ENCODE measurements at places on chromosomes 1 and 21.

- no peak for DNase-seq
Observed at GRCh38 chr1:15849775-15850324, 2.3 kb downstream of the SPEN start.

DNA sequence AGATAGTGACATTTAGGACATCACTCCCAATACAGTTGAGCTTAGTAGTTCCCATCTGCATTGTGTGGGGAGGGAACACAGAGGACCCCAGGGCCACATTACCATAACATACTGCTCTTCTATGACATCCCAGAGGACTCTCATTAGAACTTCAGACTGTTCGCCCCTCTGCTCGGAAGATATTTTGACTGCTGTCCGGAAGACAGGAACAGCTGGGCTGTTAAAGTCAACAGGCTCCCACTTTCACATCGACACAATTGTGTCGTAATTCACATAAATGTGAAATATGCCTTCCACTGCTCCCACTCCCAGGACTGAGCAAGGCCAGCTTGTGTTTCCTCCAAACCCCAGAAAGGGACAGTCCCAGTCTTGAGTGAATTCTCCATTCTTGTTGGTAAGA lies 158.4 kb downstream of the SEC16B start:
- DNase-seq: no peak

DNA sequence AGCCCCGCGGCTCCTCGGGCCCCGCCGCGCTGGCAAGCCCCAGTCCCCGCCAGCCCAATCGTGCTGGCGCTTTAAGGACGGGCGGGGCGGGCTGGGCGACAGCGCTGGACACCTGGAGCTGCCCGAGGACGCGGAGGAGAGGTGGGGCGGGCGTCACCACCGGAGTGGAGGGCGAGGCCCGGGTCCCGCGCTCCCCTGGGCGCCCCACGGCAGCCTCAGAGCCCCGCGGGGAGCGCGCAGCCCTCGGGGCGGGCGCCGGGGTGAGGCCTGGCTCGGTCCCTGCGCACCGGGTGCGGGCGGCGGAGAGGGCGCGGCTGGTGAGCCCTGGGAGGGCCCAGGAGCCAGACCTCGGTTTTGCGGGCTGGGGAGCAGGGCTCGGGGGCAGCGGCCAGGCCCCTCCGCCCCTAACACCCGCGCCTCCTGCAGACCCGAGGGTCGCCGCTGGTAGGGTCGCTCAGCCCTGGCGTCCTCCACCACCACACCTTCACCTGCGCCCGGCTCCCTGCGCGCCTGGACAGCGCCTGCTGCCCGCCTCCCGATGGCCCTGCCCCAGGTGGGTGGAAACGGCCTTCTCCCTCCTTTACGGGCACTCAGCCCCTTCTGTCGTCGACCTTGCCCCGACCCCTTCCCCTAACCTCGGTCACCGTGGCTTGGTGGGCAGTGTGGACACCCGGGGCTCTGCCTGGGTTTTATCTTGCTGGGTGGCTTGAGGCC lies at the start of gene TMEM61:
Gene TMEM61 (plus strand): TSS at position 101 of the 714 bp plus-strand sequence. CDS start 438 bp downstream, at position 539.
- peak; percentile 8 for DNase-seq

GRCh38 chr1:31857863-31858262 lies 42.0 kb upstream of the SPOCD1 start:
- DNase-seq: no peak

DNA sequence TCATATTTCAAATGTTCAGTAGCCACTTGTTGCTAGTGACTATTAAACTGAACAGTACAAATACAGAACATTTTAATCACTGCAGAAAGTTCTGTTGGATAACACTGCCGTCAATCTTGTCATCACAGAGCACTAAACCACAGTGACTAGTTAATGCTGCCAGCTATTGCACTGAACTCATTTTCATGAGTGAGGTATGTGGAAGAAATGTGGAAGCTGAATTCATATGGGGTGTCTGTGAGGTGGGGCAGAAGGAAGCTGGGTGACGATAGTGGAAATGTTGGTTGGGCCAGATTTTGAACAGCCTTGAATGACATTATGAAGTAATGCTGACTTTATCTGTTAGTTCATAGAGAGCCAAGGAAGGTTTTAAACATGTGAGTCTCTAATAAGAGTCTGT lies 49.6 kb downstream of the OSBPL9 start:
- no peak for DNase-seq

DNA sequence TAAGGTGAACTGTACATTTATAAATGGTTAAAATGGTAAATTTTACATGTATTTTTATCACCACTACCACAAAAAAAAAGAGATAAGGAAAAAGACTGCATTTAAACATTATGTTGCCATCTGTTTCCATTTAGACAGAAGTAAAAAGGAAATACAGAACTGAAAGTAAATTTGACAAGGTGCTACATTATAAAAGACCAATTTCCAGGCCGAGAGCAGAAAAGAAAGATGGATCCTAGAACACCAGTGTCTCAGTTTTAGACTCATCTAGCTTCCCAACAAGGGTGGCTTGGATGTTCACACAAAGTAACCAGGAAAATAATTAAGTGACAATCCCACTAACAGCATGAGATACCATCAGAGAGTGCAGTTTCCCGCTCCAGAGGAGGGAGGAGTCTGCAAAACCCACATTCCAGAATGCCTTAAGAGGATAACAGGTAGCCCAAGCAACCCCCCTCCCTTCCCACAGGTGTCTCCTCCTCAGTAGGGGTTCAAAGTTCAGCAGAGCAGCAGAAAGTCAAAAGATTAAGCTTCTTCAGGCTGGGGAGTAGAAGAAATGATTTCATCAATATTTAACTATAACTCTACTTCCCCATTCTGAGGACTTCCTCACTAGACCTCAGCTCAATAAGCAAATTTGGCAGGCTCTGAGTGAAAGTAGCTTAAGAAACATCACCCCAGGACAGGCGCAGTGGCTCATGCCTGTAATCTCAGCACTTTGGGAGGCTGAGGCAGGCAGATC lies 11.8 kb downstream of the TPM3 start:
- DNase-seq: peak; percentile 52

GRCh38 chr1:26706315-26706714 lies 10.5 kb downstream of the ARID1A start:
- no peak for DNase-seq

DNA sequence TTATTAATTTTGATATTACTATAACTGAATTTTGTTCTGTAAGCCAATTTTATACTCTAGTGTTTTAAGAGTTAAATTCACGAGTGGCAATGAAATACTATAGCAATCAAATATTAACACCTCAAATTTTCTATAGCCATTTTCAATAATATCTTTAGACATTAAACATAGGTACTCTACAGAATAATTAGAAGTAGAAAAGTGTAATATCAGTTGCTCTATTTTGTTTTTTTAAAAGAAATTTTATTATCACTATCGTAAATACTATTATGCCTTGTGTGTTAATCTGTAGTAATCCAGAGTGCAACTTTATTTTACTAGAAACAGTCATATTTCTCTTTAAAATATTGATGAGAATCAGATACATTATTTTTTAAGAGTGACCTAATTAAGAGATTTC lies 691.2 kb downstream of the USP25 start:
- DNase-seq: no peak

GRCh38 chr1:11485191-11485590 lies 6.2 kb downstream of the DISP3 start:
- DNase-seq: no peak

DNA sequence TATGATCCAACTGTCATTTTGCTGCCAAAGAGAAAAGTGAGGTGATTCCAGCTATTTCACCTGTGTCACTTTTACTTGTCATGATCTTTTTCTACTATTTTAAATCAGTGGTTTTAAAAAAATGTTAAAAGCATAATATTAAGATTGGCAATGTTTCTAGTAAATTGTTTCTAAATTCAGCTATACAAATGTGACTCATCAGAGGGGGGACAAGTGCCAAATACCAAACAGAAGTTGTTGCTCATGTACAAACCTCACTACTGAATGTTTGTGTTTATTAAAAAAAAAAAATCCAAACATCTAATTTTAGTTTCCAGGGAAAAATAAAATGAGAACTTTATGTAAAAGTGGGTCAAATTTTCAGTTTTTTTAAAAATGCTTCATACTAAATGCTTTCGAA lies 346.2 kb upstream of the SNX7 start:
- no peak for DNase-seq

- DNase-seq: no peak
Observed at GRCh38 chr1:72063364-72064044, 218.8 kb downstream of the NEGR1 start.

GRCh38 chr1:60458111-60458510 lies 384.5 kb upstream of the C1orf87 start:
- no peak for DNase-seq

DNA sequence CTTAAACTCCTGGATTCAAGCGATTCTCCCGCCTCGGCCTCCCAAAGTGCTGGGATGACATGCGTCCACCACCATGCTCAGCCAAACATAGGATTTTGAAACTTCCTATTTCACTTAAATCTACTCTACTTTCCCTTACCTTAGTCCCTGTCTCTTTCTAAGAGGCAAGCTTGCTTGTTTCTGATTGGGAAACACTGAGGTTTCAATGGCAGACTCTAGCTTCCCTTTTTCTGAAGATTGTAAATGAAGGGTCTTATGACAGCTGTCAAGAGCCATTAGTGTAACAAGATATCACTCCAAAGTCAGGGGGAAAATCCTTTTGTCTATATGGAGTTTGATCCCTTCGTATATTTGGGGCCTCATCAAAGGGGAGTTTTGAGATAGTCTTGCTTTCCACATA lies 23.5 kb upstream of the LMO4 start:
- DNase-seq: no peak

DNA sequence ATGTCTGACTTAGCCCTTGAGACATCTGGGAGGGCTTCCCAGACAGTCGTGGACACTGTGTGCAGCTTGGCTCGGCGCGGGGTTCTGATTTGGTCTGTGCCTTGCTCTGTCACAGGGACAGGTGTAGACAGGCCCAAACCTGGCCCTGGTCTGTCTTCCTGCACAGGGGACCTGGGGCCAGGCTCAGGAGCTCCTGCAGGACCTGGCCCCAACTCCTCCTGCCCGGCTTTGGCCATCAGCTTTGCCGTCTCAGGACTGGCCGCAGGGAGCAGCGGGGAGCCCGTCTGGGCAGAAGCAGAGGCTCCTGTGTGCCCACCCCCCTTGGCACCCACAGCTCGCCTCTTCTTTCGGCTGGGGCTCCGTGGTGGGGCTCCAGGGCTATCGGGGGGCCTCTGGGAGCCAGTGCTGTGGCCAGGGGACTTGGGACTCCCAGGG lies 1.7 kb downstream of the PERM1 start:
- DNase-seq: no peak

DNA sequence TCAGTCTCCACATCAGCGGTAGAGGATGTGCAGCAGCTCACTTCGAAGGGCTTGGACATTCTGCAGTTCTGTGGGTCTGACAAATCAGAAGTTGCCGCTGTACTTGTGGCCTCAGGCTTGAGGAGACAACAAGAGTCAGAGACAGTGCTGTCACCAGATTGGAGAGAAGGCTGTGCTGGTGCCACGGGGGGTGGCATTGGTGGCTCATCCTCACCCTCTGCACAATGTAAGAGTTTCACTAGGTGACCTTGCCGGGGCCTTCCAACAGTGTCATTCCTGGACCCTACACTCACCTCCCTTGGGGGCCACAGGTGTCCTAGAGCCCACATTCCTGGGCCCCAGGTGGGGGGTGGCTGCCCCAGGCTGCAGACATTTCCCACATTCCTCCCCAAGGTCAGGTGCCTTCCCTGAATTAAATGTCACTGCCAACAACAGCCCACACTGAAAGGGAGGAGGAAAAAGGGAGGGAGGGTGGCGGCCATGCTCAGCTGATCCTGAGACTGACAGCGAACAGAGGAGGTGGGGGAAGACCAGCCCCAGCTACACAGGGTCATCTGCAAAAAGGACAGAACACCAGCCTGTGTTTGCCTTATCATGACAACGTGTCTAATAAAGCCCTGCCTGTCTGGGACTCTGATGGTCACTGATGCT lies 46.4 kb downstream of the TMCC2 start:
- no peak for DNase-seq

GRCh38 chr1:246769306-246769705 lies 45.1 kb downstream of the SCCPDH start:
- DNase-seq: no peak

DNA sequence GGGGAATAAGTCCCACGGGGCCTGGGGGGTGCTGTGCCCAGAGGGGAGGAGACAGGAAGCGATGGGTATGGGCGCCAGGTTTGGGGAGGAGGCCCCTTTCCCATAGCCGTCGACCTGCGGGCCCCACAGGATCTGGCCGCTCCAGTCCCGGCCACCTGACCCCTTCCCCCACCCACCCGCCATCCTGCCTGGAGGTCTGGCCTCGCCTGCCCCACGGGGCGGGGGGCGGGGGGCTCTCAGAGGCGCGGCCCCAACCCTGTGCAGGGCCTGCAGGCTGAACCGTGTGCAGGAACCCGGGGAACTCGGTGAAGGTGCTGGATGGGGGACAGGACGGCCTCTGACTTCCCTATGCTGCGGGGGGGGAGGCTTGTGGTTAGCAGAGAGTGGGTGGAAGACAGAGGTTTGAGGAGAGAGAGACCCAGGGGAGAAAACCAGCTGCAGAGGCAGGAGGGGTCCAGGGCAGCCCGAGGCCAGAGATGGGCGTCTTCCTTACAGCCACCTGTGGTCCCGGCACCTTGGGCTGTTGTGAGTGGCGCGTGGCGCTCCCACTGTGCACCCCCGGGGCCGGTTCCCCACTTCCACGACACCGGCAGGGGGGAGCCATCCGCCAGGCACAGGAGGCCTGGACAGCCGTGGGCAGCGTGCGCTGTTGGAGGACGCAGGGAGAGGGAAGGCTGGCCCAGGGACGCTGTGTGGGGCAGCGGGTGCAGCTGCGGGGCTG lies 2.5 kb upstream of the TNFRSF18 start:
- DNase-seq: peak; percentile 78

DNA sequence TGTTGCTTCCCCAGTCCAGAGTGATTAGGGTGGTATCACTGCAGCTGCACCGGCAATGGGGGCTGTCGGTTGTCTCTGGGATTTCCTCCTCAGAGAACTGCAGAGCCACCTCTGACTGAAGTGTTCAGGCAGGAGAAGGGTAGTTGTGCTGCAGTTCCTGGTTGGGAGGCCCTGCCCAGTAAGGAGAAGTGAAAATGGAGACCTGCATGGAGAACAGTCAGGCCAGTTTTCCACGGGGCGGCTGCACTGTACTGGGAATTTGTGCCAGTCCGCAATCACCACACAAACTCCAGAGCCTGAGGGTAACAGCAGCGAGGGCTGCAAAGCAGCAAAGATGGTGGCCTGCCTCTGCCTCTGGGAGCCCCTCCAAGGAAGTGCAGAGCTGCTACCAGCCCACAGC lies 58.1 kb upstream of the CCDC190 start:
- DNase-seq: no peak

DNA sequence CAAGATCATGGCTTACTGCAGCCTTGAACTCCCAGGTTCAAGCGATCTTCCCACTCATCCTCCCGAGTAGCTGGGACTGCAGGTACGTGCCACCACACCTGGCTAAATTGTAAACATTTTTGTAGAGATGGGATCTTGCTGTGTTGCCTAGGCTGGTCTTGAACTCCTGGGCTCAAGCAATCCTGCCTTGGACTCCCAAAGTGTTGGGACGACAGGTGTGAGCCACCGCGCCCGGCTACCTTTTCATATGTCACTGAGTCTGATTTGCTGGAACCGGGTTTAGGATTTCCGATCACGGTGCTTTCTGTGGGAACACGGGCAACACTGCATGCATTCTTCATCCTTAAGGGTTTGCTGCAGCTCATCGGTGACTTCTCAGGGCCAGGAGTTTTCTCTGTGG lies 32.2 kb upstream of the PCBP3 start:
- no peak for DNase-seq
